Neural progenitor cell (in vitro differentiated cells): ENCODE measurements at places on chromosomes 1 and 21. TPM values are rescaled to one million over a fixed set of nuclear protein-coding genes. Genes with fewer than 3 reads are reported as not detected.

GRCh38 chr1:198155253-198155652 lies 1.5 kb upstream of the NEK7 start:
- H3K27me3 ChIP-seq, result no peaks in the 10 kb centered on the region
- H3K4me3 ChIP-seq, result no peak overlapping the region
- no peak for DNase-seq
- no peaks in the 10 kb centered on the region for H3K36me3 ChIP-seq
- no peak overlapping the region for H3K27ac ChIP-seq

DNA sequence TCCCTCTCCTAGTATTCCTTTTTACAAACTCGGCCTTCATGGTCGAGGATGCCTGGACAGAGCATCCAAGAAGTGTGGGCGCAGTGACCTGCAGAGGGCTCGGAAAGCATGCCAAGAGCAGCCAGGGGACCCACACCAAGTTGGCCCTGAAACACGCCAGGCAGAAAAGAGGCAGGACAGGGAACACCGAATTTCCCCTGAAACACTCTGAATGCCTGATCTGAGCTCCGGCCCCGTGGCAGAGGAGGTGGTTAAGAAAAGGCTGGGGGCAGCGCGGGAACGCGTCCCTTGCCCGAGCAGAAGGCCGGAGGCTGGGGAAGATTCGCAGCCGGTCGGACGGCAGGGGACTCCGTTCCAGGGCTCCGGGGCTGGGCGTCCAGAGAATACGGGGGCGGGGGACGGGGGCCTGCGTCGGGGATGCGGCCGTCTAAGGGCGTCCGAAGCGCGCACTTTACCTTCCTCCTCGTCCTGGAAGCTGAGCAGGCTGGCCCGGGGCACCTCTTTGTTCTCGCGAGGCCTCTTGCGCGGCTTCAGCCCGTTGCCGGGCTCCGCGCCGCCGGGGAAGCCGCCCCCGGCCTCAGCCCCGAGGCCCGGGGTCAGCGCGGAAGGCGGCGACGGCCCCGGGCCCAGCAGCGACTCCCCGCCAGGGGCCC lies 558 bp downstream of the PAXBP1 start:
- peak overlapping the region; percentile 94 for H3K4me3 ChIP-seq
- peaks cover 17% of the 10 kb centered on the region for H3K36me3 ChIP-seq
- peak; percentile 84 for DNase-seq
- H3K4me1 ChIP-seq, result peaks cover 21% of the 10 kb centered on the region
- peak overlapping the region; percentile 95 for H3K27ac ChIP-seq

DNA sequence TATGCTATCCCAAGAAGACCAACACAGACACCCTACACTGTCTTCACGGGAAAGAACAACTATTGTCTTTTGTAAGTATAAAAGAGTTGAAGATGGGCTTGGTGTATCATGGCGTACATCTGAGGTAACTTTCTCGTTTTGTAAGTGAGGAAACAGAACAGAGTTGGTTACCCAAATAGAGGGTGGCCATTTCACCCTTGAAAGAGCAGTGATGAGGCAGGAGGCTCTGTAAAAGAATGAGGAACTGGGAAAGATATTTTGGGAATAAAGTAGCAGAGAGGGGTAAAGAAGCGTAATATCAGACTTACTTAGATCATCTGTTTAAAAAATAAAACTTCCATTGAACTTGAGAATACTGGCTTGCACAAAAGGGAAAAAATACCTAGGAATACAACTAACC lies 18.9 kb downstream of the FCRL2 start:
- H3K27me3 ChIP-seq, result no peaks in the 10 kb centered on the region
- no peaks in the 10 kb centered on the region for H3K36me3 ChIP-seq
- no peak overlapping the region for H3K27ac ChIP-seq
- no peak overlapping the region for H3K4me3 ChIP-seq
- no peak for DNase-seq

GRCh38 chr1:19668888-19669287 lies 4.2 kb downstream of the HTR6 start:
- H3K4me1 ChIP-seq, result no peaks in the 10 kb centered on the region
- no peak for DNase-seq
- no peak overlapping the region for H3K27ac ChIP-seq
- H3K27me3 ChIP-seq, result peaks cover 57% of the 10 kb centered on the region
- H3K36me3 ChIP-seq, result no peaks in the 10 kb centered on the region

DNA sequence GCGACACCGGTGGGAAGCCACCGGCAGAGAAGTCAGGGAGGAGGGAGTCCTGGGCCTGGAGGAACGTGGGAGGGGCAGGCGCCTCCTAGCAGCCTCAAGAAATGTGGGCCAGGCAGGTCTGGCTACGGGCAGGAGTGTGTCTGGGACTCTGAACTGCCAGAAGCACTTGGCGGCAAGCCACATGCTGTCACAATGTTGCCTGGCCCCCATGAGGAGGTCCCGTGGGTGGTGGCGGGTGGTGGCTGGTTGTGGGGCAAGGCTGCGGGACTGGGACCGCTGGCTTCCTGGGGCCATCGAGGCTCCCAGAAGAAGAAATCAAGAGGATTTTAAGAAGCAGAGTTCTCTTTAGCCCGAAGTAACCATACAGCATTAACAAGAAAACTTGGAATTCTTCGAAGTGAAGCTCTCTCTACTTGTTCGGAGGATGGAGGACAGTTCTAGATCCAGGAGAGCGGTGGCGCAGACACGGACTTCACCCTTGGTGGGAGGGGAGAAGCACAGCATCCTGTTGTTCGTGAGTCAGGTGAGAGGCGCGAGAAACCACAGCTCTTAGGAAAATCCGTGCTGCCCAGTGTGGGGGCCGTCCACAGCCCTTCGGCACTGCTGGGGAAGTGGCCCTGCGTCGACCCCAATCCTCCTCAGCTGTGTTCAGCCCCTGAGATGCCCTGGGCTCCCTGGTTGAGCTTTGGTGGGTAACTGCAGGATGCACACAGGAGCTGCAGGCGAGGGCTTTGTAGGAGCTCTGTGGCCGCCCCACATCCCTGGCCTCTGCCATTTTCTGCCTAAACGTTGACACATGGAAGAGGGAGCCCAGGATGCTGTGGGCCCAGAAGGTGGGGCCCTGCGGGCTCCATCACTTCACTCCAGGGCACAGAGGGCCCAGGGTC lies 12.4 kb downstream of the SKI start:
- H3K4me1 ChIP-seq, result peaks cover 8% of the 10 kb centered on the region
- DNase-seq, result no peak

SPRR2A gene
- total RNA-seq, result not detected in 2 replicates

- no peak overlapping the region for H3K27ac ChIP-seq
- DNase-seq, result no peak
- no peaks in the 10 kb centered on the region for H3K36me3 ChIP-seq
- no peaks in the 10 kb centered on the region for H3K27me3 ChIP-seq
Measured at GRCh38 chr1:224052772-224053171, 61.1 kb upstream of the FBXO28 start.

KRTAP23-1 gene
- not detected in 2 replicates for total RNA-seq

- H3K4me3 ChIP-seq, result no peak overlapping the region
- H3K4me1 ChIP-seq, result peaks cover 16% of the 10 kb centered on the region
- H3K27me3 ChIP-seq, result no peaks in the 10 kb centered on the region
- no peaks in the 10 kb centered on the region for H3K36me3 ChIP-seq
Measured at GRCh38 chr1:223271085-223271781, 92.7 kb downstream of the SUSD4 start.

DNA sequence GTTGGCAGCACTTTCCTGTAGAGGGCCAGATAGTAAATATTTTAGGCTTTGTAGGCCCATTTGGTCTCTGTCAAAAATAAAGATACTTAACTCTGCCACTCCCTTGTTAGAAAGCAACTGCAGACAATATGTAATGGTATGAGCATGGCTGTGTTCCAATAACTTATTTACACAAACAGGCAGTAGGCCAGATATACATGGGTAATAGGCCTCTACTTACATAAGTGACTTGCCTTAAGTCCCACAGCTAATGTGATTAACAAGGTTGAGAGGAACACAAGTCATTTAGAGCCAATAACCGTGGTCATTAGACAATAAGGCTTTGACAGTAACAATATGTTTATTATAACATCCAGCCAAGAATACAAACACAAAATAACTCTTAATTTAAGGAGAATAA lies 17.4 kb downstream of the CCT8 start:
- H3K4me1 ChIP-seq, result no peaks in the 10 kb centered on the region
- no peak for DNase-seq
- H3K27me3 ChIP-seq, result no peaks in the 10 kb centered on the region
- no peak overlapping the region for H3K27ac ChIP-seq
- H3K36me3 ChIP-seq, result peaks cover 42% of the 10 kb centered on the region

DNA sequence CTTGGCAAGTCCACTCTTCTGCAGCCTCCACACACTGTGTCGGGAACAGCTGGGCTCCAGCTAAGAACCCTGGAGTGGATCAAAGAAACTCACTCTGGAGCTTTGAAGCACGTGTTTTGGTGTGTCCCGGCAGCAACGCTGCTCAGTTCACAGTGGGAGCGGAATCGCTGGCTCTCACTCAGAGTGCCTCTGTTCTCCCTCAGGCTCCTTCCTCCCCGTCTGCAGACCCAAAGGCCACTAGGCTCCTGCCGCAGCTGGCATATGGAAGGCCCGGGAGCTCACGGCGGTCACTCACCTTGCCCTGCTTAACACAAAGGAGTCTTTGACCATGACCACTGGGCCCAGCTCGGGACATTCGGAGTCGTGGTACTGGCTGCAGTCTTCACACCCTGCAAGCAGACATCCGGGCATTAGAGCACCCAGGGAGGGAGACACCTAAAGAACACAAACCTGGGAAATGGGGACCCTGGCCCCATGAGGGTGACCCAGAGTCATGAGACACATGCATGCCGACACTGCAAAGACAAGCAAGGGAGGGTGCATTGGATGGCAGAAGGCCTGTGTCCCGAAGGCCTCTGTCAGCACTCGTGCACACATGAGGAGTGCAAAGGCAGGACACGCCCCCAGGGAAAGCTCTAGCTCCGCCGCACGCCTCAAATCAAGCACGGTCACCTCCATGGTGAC lies 19.7 kb downstream of the PRDM15 start:
- no peaks in the 10 kb centered on the region for H3K36me3 ChIP-seq
- DNase-seq, result no peak
- no peak overlapping the region for H3K4me3 ChIP-seq
- no peaks in the 10 kb centered on the region for H3K27me3 ChIP-seq
- no peaks in the 10 kb centered on the region for H3K4me1 ChIP-seq
- no peak overlapping the region for H3K27ac ChIP-seq

DNA sequence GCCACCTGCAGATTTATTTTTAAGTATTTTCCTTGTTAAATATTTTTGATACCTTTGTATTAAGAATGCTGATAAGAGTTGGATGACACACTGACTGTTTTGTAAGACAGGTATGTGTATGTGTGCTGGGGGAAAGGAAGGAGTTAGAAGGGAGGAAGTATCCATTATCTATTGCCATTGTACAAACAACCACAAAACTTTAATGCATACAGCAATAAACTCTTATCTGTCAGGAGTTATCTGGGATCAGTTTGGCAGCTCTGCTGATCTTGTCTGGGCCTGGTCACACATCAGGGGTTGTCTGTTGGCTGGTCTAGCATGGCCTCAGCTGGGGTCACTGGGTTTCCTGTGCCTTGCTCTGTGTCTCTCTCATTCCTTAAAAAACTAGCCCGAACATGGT lies 423.9 kb upstream of the USP24 start:
- H3K36me3 ChIP-seq, result no peaks in the 10 kb centered on the region
- no peak for DNase-seq
- H3K4me1 ChIP-seq, result peaks cover 6% of the 10 kb centered on the region

- no peak overlapping the region for H3K4me3 ChIP-seq
- H3K27me3 ChIP-seq, result no peaks in the 10 kb centered on the region
- peaks cover 11% of the 10 kb centered on the region for H3K4me1 ChIP-seq
Measured at GRCh38 chr1:107378426-107378825, 237.6 kb downstream of the NTNG1 start.

LIN28A gene
- 1,311 and 1,384 TPM in 2 replicates for total RNA-seq

DNA sequence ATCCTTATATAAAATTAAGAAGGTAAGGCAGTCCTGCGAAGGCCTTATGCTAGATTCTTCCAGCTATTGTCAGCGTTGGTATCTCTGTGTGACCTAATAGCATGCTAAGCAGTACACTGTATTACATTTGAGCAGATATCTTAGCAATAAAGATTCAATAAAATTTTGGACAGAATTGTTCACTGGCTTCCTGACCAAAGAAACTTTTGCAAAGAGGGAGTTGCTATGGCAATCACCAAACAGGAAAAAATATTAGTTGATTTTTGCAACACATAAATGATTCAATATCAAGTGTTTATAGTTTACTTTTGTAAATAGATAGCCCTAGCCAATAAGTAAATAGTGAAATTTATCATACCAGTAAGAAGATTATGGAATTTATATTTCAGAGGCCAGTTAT lies 31.0 kb upstream of the PLEKHO1 start:
- H3K27ac ChIP-seq, result no peak overlapping the region
- H3K27me3 ChIP-seq, result no peaks in the 10 kb centered on the region
- no peak for DNase-seq
- H3K4me1 ChIP-seq, result no peaks in the 10 kb centered on the region

- peak overlapping the region; percentile 78 for H3K4me3 ChIP-seq
- H3K4me1 ChIP-seq, result peaks cover 64% of the 10 kb centered on the region
- peak overlapping the region; percentile 75 for H3K27ac ChIP-seq
- DNase-seq, result peak; percentile 73
Measured at GRCh38 chr1:87335175-87335884, 6.7 kb downstream of the LMO4 start.

GRCh38 chr21:39503123-39503762 lies 51.5 kb downstream of the SH3BGR start:
- no peak overlapping the region for H3K4me3 ChIP-seq
- H3K27me3 ChIP-seq, result no peaks in the 10 kb centered on the region
- H3K36me3 ChIP-seq, result no peaks in the 10 kb centered on the region
- H3K27ac ChIP-seq, result no peak overlapping the region

DNA sequence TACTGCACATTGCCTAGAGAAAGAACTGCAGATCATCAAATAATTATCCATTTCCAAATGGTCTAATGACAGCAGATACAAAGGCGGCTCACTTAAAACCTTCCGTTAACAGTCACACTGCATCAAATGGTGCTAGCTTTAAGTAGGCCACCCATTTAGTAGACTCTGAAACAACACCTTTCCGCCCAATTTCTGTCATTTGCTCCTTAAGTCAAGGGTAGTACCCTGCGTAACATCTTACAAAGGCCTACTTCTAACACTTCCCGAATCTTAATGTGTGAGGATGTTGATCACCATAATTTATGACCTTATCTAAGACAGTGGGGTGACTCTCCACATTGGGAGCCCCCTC lies 692 bp upstream of the RALGPS2 start:
- H3K4me3 ChIP-seq, result peak overlapping the region; percentile 72
- DNase-seq, result peak; percentile 9
- H3K4me1 ChIP-seq, result peaks cover 21% of the 10 kb centered on the region
- H3K27me3 ChIP-seq, result peaks cover 16% of the 10 kb centered on the region

- H3K27me3 ChIP-seq, result no peaks in the 10 kb centered on the region
- H3K36me3 ChIP-seq, result no peaks in the 10 kb centered on the region
- H3K27ac ChIP-seq, result no peak overlapping the region
- no peak for DNase-seq
- no peak overlapping the region for H3K4me3 ChIP-seq
- no peaks in the 10 kb centered on the region for H3K4me1 ChIP-seq
Measured at GRCh38 chr1:55980582-55980981, 598.8 kb downstream of the PLPP3 start.

OR2T11 gene
- total RNA-seq, result not detected in 2 replicates

GRCh38 chr1:85397490-85398032 lies 67.4 kb downstream of the DDAH1 start:
- H3K27ac ChIP-seq, result no peak overlapping the region
- H3K36me3 ChIP-seq, result no peaks in the 10 kb centered on the region
- H3K4me3 ChIP-seq, result no peak overlapping the region
- peak; percentile 39 for DNase-seq
- no peaks in the 10 kb centered on the region for H3K27me3 ChIP-seq

GRCh38 chr1:156706657-156707416 lies 1.5 kb upstream of the CRABP2 start:
- peaks cover 16% of the 10 kb centered on the region for H3K27me3 ChIP-seq
- H3K36me3 ChIP-seq, result no peaks in the 10 kb centered on the region
- peak overlapping the region; percentile 91 for H3K27ac ChIP-seq
- DNase-seq, result peak; percentile 90

- peaks cover 15% of the 10 kb centered on the region for H3K4me1 ChIP-seq
- peak; percentile 37 for DNase-seq
- H3K4me3 ChIP-seq, result no peak overlapping the region
Measured at GRCh38 chr1:81412954-81413353, 387.8 kb upstream of the ADGRL2 start.
